AG04449 (cell line): ENCODE measurements at places on chromosomes 4 and X.

GRCh38 chr4:87406462-87406861, 15.5 kb upstream of the HSD17B11 start:
- no peak for DNase-seq

- DNase-seq = no peak
Observed at GRCh38 chrX:39356119-39356807, 555.0 kb downstream of the MID1IP1 start.

- no peak for DNase-seq
Observed at GRCh38 chr4:59966758-59967157, 1233.4 kb upstream of the ADGRL3 start.

DNA sequence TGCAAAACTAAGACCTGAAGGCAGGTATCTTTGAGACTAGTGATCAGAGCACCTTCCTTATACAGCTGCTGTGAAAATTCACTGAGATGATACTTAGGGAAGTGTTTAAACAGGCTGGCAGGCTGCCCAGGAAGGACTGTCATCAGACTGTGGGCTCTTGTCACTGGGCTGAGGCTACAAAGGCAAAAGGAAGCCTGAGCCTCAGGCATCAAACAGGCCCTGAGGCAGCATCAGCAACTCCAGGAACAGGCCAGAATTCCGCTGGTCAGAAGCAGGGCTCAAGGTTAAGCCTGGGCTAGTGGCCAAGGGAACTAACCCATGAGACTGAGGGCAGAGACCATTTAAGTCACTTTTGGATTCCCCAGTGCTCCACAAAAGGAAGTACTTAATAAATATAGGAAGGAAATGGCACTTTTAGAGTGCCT, 12.8 kb downstream of the PJA1 start:
- no peak for DNase-seq
